Pons (tissue), 1 donor: ENCODE measurements at places on chromosomes 5 and 9.

- no peak for DNase-seq
These were observed 39.0 kb upstream of the DEPDC1B start for GRCh38 chr5:60738933-60739332.

DNA sequence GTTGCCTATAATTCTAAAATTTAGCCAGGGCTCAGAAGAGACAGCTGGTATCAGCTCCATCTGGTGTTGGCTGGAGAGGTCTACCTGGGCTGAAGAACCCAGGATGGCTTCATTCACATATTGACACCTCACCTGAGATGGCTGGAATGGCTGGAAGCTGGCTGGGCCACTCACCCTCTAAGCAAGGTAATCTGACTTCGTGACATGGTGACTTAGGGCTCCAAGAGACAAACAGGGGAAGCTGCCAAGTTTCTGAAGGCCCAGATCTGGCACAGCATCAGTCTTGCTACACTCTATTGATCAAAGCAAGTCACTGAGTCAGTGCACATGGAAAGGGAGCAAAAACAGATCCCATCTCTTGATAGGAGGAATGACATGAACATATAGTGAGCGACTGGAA lies 102.3 kb downstream of the EPB41L4A start:
- DNase-seq, result no peak

DNA sequence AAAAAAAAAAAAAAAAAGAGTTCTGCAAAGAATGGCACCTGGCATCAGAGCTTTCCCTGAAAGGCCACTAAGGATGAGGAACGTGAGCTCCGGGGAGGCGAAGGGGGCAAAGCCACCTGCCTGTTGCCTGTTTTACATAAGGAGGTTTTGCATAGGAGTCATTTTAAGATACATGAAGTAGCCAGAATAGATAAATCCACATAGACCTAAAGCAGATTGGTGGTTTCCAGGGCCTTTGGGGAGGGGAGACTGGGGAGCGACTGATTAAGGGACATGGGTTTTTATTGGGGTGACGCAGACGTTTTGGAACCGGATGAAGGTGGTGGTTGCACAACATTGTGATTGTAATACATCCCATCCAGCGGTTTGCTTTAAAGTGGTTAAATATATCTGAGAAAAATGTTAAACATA lies 7.1 kb downstream of the NEK6 start:
- no peak for DNase-seq

DNA sequence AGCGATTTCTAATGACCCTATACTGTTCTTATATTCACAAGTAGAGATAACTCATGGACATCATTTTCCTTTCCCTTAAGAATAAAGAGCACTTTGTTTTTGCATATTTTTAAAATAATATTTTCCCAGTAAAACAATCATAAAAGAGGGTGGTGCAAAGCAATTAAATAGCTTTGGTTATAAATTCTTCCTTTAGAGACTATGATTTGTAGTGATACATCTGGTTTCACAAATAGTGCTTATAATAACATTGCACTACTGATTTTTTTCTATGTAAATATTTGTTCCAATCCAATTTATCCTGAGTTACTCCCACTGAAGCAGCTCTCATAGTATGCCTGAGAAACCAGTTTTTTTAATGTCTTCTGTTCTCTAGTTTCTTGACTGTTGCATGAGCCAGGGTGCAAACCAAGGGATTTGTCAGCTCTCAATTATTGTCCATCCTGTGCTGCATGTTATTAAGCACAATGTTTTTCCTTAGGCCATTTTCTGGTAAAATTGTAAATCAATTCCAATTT lies 74.7 kb downstream of the LURAP1L start:
- DNase-seq, result no peak

- DNase-seq, result no peak
These were observed 1.0 kb downstream of the NUDCD2 start for GRCh38 chr5:163458778-163459385.

GRCh38 chr5:31738199-31738598 lies 99.3 kb downstream of the PDZD2 start:
- DNase-seq, result no peak

- DNase-seq, result no peak
These were observed 131.4 kb upstream of the FAM120A start for GRCh38 chr9:93319992-93320500.

DNA sequence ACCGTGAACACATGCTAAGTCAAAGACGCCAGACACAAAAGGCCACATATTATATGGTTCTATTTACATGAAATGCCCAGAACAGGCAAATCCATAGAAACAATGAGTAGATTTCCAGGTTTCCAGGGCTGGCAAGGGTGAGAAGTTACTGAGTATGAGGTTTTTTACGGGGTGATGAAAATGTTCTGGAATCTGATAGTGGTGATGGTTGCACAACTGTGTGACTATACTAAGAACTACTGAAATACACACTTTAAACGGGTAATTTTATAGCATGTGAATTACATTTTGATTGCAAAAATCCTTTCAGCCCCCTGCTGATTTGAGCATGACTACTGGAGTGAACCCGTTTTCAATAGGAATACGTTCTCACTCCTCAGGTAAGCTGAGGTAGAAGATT lies 46.7 kb upstream of the TBC1D9B start:
- DNase-seq, result no peak
